ENCODE measurements at places on chromosomes 3 and 15.

DNA sequence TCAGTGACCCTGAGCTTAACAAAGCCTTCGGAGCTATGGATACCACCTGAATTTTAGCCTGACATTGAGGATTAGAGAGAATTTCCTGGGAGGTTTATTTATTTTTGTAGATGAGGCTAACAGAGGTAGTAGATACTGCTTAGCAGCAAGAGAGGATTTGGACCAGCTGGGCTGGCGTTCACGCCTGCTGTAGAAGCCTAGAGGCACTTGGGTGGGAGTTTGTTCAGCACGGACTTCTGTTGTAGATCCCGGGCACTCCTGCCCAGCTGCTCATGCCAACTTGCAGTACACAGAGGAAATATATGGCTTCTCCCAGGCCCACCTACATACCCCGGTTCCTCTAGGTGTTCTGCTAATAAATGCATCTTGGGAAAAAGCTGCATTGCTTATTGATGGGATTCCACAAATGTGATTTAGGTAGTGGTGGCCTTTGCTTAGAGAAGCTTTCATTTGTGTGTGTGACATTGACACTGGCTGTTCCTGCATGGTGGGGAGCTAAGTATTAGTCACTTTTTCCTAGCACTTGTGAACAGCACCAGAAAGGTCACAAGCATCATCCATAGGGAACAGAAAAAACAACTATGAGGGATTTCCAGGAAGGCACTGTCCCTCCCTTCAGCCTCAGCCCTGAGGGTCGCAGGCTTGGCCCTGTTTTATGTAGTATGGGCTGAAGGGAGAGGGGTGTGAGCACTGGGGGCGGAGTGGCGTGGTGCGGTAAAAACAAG is 324.8 kb upstream of the LRRFIP2 start:
- DNase-seq: no peak

- no peak for DNase-seq
Measured at GRCh38 chr3:143750841-143751240, 97.4 kb downstream of the SLC9A9 start.

DNA sequence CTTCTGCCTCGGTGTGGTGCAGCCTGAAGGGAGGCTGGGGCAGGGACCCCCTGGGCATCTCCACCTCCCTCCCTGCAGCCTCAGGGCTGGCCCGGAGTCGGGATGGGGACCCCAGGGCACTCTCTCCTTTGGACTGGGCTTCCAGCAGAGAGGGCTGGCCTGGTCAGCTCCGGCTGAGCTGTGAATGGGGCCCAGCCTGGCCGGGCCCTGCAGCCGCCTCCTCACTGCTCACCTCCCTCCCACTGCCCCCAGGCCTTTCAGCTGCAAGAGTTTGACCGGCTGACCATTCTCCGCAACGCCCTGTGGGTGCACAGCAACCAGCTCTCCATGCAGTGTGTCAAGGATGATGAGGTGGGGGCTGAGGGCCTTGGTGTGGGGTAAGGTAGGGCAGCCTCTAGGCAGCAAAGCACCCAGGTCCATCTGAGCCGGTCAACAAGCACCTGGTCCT is 36.0 kb downstream of the PSTPIP1 start:
- DNase-seq: no peak

DNA sequence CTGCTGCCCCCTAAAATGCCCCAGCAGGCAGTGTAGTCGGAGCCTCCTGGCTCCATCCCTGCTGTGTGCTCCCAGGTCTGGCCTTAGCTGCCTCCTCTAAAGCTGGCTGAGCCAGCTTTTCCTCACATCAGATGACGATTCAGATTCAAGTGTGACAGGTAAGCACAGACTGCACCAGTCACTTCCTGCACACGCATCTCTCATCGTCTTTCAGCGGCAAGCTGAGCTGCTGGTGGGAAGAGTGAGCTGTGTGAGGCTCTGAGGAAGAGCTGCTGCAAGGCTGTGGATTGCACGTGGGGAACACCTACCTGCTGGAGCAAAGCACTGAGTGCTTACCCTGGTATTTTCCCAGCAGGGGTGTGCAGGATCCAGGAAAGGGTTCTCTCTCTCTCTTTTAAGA is 88.4 kb upstream of the RPL32 start:
- DNase-seq: no peak

DNA sequence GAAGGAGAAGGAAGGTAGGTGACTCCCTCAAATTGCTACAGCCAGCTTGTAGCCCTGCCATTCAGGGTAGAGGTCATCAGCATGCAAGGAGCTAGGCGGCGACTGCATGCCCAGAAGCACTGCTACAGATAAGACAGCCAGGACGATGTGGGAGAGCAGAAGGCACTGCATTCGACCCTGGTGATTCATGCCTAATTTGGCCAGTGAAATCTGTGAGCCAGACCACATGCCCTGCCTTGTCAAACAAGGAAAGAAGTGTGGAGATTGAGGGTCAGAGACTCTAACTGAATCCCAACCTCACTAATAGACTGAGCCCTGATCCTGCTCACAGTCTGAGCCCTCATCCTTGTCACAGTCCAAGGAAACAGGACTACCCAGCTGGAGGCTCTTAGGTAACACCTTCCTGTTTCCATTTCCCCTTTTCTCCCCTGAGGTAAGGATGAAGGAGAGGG is 86.6 kb downstream of the LINGO1 start:
- DNase-seq: no peak

DNA sequence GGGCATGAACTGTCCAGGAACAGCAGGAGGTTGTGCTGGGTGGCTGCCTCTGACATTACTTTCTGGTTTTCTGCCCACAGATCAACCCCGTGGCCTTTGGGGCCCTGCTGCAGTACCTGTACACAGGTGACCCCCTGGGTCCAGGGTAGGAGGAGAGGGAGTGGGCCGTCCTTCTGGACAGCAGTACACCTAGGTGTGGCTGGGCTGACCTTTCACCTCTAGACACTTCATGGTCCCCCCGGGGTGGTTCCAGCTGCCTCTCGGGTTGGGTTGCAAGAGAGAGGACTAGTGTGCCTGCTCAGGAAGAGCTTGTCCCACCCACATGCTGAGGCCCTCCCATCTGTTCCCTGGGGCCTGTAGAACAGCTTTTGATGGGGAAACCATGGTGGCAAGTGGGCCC is 3.7 kb downstream of the ABTB1 start:
- DNase-seq: no peak

DNA sequence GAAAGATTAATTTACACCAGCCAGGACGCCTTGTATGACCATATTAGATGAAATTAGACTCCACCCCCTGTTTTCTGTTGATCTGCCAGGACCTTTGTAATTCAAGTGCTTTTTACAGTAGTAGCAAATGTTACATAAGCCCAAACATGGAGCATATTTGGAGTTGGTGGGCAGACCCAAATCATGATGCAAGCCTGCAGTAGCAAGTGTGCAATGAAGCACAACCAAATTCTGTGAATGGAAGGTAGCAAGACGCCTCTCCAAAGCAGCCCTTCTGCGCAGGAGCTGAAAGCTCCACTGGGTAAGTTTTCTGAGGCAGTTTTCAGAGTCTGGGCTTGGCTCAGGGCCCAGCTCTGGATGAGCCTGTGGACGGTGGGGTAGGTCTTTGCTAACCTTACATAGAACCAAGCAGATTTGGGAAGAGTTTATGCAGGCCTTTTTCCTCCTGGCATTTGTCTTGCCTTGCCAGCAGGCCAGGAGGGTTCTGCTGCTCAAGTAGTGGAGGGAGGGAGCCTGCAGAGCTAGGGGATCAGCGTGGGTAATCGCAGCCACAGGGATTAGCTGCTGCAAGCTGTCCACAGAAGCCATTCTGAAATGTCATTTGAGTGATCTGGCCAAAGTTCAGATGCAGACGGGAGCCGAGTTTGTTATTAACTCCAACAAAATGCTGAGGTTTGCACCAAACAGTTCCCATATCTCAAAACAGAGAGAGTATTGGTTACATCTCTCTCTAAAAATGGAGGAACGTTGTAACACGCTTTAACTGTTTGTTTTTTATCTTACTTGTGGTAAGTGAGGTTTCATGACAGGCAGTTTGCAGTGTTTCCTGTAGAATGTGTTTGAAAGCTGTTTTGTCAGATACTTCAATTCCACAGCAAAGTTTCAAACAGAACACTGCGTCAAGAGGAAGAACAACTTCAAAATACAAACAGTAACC is 55.4 kb downstream of the PSMD6 start:
- DNase-seq: peak; percentile 23

DNA sequence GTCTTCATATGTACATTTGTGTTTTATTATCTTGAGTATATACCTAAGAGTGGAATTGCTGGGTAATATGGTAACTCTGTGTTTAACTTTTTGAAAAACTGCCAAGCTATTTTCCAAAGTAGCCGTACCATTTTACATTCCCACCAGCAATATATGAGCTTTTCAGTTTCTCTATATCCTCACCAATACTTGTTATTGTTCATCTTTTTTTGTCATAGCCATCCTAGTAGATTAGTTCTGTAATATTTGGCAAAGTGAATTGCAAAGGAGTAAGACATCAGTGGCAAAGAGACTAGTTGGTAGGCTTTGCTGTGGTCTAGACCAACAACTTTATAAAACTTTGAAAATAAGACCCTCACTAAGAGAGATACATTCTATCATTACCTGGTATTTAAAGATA is 21.4 kb downstream of the OXSR1 start:
- no peak for DNase-seq

DNA sequence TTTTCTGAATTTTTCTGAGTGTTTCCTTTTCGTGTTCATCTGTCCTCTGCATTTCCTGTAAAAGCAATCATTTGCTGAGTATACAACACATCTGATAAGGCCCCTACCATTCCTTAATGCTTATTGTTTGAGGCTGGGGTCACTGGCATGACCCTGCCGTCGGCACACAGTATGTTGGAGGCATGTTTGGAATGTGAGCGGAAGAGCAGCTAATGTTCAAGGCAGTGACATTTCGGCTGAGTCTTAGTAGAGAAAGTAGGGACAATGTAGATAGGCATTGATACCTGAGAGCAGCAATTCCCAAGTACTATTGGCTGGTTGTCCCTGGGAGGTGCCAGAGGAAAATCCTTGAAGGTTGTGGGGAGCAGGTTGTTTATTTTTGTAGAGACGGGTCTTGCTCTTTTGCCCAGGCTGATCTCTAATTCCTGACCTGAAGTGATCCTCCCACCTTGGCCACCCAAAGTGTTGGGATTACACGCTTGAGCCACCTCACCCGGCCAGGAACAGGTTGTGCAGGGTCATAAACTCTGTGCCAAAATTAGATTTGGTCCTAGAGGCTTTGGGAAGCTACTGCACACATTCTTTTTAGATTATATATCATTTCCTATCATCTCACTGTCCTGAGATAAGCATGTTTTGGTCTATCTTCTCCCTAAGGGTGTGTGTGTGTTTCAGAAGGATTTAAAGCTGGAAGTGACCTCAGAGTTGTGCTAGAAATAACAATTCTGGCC is 13.5 kb downstream of the PTPN23 start:
- DNase-seq: no peak

- no peak for DNase-seq
Measured at GRCh38 chr3:124858275-124858674, 28.9 kb downstream of the ITGB5 start.

- no peak for DNase-seq
Measured at GRCh38 chr15:59491062-59491461, 53.1 kb downstream of the FAM81A start.

- DNase-seq: no peak
Measured at GRCh38 chr3:195008816-195009215, 262.1 kb downstream of the XXYLT1 start.

DNA sequence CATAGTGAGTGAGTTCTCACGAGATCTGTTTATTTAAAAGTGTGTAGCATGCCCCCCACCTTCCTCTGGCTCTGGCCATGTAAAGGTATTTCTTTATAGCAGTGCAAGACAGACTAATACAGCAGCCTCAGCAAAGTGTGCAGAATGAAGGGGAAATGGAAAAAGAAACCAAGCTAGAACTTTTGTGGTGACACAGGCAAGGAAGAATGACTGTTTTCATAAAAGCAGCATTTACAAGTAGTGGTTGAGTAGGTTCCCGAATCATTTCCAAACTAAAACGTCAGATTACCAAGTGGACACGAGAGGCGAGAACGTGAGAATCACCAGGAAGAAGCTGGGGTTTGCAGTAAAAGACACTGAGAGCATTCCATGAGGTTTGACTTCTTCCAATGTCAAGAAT is 100.2 kb upstream of the AKAP13 start:
- no peak for DNase-seq

- no peak for DNase-seq
Measured at GRCh38 chr3:189862385-189862998, 231.3 kb downstream of the TP63 start.

DNA sequence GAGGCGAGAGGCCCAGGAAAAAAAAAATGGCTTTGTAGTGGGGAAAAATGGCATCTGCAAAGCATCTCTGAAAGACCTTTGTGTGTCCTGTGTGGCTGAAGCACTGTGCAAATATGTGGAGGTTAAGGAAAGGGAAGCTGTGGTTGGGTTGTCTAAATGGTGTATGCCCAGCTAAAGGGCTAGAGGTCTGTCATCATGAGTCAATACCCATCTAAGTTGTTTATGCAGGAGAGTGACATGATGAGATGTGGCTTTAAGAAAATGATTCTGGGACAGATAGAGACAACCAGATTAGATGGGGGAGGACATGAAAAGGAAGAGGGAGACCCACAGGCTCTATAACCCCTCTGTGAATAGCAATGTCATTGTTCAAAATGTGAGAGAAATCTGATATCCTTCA is 280.7 kb downstream of the MFSD1 start:
- no peak for DNase-seq

DNA sequence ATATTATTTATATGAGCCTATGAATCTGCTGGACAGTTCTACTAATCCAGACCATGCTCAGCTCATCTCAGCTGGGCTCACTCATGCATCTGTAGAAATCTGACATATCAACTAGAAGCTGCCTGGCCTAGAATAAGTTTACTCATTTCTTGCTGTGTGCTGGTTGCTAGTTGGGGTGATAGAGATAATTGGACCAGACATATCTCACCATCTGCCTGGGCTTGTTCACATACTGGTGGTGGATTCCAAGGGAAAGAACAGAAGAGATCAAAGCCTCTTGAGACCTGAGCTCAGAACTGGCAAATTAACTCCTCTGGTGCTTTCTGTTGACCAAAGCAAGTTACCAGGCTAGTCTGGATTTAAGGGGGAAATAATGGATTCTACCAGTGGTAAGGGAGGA is 109.1 kb downstream of the NSUN3 start:
- DNase-seq: no peak

GRCh38 chr15:37339856-37340255 is 239.5 kb upstream of the MEIS2 start:
- no peak for DNase-seq

GRCh38 chr3:137946356-137946973 is 63.5 kb upstream of the CLDN18 start:
- peak; percentile 43 for DNase-seq
